ENCODE measurements at places on chromosomes 2 and 18.

- DNase-seq, result no peak
These were observed 963.0 kb downstream of the TDRD15 start for GRCh38 chr2:22086726-22087125.

DNA sequence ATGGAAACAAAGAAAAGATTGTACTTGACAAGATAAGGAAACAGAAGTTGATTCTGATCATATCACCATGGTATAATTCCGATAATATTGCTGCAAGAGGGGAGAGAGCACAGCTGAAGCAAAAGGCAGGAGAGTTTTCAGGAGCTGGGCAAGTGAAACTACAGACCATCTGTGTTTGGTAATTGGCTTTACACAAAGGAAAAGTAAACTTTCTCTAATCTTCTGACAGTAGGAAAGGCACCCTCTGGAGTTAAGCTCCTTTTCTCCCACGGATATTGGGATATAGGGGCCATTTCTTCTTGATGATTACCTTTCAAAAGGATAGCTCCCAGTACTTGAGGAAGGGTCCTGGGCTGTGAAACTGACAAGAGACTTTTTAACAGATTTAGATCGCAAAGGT, 29.9 kb upstream of the REG3A start:
- DNase-seq, result no peak

GRCh38 chr2:139394801-139395200, 614.6 kb upstream of the NXPH2 start:
- no peak for DNase-seq

DNA sequence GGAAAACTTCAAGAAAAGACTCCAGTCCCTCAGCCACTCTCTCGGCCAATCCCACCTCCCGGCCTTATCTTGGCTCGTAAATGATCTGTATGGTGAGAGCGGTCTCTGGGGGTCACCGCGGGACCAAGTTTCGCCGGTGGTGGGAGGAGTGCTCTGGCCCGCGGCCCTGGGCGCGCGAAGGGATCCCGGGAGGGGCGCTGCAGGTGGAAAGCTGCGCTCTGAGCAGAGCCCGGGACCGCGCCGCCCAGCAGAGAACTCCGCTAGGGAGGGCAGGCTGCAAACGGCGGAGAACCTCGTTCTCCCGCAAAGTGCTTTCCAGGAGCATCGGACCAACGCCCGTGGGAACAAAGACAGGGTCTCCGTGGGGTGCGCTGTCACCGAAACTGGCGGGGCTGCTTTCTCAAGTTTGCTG, 622 bp downstream of the LRP2 start:
- peak; percentile 19 for DNase-seq

- DNase-seq, result no peak
These were observed 175.3 kb downstream of the RPIA start for GRCh38 chr2:88866756-88867155.

- DNase-seq, result no peak
These were observed 37.5 kb downstream of the ITGB1BP1 start for GRCh38 chr2:9385841-9386240.

DNA sequence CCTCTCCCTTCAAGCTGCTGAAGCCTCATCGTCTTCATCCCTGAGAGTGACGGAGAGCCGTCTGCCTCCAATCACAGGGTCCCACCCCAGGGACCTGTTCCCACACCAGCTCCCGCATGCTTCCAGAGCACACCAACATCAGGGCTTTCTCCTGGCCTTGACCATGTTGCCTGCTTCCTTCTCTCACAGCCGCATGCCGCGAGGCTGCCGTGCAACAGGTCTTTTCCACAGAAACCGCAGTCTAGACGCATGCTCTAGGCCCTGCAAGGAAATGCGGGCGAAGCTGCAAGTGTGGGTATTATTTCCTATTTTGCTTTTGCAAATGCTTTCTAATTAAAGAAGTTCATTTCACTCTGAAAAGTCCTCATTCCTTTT, 277.8 kb downstream of the EIPR1 start:
- no peak for DNase-seq

DNA sequence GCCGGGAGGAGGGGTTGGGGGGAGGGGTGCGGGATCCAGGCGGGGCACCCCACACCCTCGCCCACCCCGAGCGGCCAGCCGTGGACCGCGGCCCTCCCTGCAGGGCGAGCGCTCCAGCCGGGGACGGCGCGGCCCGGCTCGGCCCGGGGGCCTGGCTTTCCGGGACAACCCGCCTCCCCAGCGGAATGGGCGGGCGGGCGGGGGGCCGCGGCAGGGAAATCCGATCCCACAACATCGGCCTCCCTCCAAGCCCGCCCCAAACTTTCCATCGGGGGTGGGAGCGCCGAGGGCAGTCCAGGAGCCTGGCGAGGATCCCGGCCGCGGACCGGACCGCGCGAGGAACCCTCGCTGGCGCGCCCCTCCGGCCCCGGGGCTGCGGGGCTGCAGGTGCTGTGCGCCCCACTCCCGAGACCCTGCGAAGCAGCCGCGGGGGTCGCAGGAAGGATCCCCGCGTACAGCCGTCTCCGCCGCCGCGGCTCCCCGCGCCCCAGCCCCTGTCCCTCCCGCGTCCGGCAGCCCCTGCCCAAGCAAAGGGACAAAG, 529 bp downstream of the SEMA4C start:
- no peak for DNase-seq

GRCh38 chr2:81087646-81088045, 783.1 kb upstream of the LRRTM1 start:
- no peak for DNase-seq

DNA sequence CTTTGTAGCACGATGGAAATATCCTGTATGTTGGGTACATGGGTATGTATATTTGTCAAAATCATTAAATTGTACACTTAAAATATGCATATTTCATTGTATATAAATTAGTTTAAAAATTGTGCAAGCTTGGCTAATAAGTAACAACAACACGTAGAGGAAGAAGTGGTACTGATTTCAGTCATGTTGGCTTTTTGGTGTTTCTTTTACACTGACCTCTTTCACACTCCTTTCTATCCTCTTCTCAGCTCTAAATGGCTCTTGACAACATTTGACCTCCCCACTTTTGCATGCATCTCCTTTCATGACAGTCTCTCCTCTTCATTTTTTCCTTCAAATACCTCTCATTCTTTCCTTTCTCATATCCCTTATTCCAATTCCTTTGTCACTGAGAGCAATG, 801.4 kb upstream of the ZEB2 start:
- DNase-seq, result no peak

DNA sequence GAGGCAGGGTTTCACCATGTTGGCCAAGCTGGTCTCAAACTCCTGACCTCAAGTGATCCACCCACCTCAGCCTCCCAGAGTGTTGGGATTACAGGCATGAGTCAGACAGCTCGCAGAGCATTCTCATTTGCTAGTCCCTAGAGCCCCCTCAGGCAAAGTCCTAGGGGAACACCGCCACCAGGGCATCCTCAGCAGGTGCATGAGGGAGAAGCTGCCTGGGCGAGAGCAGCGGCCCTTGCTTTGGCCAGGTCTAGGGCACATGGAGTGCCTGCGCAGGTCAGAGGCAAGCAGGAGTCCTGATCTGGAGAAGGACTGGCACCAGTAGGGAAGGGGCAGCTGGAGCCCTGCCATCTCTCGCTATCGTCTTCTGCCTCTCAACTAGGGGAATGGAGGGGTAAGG, 32.4 kb downstream of the NGEF start:
- DNase-seq, result no peak

DNA sequence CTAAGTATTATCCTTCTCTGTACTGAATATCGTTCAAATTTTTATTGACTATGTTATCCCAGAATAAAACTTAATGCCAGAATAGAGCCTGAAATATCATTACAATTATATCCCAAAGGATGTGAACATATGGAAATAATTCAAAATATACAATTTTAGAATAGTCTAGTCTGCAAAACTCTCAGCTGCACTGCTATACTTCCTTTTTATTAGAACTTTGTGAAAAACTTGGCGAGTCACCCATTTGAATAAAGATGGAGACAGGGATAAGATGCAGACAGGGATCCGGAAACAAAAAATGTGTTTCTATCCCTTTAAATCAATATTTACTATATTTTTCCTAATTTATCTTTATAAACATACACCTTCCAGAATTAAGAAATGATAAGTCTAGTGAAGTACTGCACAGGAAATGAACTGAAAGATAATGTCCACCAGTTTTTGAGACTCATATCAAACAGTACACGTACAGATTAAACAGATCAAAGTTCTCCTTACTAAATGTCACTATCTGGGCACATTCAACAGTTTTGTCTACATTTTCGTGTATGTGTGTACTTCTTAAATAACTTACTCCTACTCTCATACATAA, 107.8 kb downstream of the MEP1B start:
- no peak for DNase-seq

DNA sequence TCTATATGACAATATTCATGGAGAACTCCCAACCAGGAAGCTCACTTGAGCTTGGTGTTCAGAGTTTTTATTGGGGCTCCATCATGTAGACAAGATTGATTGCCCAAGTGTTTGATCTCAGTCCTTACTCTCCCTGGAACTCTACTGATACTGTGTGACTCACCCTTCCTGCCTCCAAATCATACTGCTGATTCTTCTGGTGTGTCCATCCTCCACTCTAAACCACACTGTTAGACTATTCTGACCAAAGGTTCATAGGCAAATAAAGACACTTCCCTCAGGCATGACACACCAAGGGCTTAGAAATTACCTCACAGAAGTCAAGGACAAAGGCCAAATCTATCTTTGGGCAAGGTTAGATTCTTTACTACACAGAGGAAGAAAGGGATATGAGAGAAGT, 107.9 kb upstream of the CDH20 start:
- DNase-seq, result no peak

DNA sequence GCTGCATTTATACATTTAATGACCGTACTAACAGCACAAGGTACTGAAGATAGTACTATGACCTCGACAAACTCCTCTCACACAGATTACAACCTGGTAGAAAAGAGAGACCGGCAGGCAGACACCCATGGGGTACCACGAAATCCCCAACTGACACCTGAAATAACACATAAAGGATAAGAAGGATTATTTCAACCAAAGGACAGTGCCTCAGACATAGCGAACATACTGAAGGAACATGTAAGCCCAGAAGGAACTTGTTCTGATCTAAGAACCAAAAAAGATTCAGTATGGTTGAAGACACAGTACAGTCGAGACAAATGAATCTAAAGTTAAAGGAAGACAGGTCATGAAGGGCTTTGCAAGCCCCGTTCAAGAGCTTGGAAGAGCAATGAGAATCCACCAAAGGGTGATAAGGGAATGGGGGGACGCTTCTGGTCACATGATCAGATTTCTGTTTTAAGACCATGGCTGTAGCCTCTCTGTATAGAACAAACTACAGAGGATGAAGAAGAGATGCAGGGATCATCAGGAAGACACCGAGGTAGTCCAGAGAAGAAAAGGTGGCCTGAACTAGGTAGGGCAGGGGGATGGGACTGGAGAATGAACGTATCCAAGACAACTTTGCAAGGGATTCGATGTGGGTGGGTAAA, 902 bp downstream of the MCFD2 start:
- no peak for DNase-seq

GRCh38 chr2:10237392-10238321, 65.0 kb upstream of the HPCAL1 start:
- no peak for DNase-seq

DNA sequence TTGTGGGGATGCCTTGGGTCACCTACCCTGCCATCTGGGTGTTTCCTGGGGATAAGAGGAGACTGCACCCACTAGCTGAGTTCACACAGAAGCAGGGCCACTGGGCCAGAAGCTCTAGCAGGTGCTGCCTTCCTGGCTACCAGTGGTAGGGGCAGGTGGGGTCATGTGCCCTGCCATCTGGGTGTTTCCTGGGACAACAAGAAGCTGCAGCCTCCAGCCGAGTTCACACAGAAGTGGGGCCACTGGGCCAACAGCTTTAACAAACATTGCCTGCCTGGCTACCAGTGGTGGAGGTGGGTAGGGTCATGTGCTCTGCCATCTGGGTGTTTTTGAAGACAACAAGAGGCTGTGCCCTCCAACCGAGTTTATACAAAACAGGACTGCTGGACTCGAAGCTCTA, 282.2 kb upstream of the SYT4 start:
- no peak for DNase-seq

- DNase-seq, result peak; percentile 25
These were observed 56.1 kb upstream of the FHL2 start for GRCh38 chr2:105454801-105455485.

GRCh38 chr2:204274429-204274828, 270.8 kb upstream of the PARD3B start:
- DNase-seq, result no peak

GRCh38 chr18:11512096-11513025, 97.0 kb upstream of the SLC35G4 start:
- no peak for DNase-seq

GRCh38 chr2:203135105-203135504, 103.7 kb upstream of the CYP20A1 start:
- no peak for DNase-seq

- DNase-seq, result no peak
These were observed 56.0 kb downstream of the ABCG8 start for GRCh38 chr2:43894743-43895142.

DNA sequence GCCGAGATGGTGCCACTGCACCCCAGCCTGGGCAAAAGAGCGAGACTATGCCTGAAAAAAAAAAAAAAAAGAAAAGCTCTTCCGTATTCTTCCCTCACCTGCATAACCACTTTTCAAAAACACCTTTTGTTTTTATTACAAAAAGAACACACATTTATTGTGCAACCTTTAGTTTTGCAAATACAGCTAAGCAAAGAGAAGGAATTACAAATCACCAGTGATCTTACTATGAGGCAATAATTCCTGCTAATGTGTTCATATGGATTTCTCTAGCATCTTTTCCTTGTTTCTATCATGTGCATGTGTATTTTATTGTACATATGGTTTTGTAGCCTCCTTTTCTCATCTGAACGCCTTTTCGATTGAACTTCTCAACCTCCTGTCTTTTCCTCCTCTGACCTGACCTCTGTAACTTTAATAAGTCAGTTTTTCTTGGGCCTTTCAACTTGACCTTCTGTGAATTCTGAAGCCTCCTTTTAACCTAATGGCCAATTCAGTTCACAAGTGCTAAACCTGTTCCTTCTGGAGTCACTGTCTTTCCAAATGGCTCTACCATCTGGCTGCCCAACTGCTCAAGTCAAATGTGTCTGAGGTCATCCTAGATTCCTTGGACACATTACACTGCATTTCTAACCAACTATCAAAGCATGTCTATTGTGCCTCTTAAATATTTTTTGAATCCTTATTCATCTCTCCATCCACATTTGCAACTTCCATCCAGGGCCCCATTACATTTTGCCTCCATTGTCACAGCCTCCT, 59.1 kb upstream of the DAPL1 start:
- no peak for DNase-seq

GRCh38 chr2:152646264-152646663, 71.0 kb downstream of the PRPF40A start:
- DNase-seq, result no peak

DNA sequence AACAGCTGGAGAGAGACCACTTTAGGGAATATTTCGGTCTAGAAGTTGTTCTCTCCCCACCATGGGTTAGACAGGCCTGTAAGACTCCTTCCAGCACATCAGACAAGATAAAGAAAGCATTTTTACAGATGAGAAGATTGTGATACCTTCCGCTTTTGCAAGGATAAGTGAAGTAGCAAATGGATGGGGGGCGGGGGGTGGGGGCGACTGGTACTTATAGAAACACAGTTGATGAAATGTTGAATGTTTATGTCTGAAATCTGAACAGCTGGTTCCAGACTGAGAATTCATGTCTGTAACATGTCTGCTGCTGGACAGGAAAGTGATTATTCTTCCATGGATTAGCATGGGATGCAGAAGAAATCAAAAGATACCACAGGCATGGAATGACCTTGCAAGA, 90.5 kb upstream of the FN1 start:
- no peak for DNase-seq

- no peak for DNase-seq
These were observed 37.7 kb downstream of the HS1BP3 start for GRCh38 chr2:20612925-20613916.

- no peak for DNase-seq
These were observed 70.3 kb downstream of the VAPA start for GRCh38 chr18:9984080-9984479.

- no peak for DNase-seq
These were observed 132.1 kb upstream of the MMADHC start for GRCh38 chr2:149719695-149720094.

Measured in germinal center (tissue), 1 donor.